ENCODE measurements at places on chromosomes 2 and 18.

DNA sequence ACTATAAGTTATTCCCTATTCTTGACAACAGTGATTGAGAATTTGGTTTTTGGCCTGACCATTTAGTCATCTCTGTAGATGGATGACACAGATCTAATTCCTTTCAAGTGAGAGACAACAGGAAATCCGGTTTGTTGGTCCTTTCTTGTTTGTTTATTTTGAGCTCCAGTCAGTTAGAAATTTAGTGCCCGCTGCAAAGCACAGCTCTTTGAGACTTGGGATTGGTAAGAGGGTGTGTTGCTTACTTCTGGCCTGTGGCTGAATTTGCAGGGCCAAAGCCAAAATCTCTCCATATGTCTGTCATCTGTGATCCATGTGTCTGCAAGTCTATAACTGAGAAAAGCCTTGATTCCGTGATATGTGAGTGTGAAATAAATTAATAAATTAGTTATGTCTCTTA is 74.3 kb downstream of the BIN1 start:
- no peak for DNase-seq

DNA sequence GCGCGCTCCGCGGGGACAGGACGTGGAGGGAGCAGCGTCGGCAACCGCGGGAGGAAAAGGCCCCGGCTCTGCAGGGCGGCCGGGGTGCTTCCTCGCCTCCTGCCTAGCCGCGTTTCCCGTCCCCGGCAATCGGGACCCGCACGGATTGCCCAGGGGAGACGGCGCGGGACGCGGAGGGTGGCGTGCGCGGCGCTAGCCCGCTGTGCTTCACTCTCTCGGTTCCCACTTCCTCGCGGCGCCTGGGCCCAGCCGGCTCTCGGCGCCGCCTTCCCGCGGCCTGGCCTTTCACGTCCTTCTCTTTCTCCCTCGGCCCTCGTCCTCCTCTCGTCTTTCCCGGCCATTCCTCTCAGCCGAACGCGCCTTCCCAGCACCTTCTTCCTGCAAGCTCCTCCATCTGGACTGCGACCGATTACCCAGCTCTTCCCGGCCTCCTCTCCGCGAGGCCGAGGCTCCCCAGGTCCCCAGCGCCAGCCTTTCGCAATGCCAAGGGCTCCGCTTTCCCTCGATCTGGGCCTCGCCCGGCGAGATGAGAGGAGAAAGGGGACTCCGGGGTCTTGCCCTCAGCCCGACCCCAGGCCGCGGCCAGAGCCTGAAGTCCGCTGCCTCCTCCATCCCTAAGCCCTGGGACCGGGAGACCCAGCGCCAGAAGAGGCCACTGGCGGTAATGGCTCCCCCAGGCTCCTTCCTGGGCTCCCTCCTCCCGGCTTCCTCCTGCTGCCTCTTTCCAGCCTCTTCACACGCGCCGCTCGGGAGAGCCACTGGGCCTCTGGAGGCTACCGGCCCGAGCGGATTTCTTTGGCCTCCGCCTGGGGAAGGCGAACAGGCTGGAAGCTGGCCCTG is 34.3 kb upstream of the ATP6V1B1 start:
- peak; percentile 88 for DNase-seq

DNA sequence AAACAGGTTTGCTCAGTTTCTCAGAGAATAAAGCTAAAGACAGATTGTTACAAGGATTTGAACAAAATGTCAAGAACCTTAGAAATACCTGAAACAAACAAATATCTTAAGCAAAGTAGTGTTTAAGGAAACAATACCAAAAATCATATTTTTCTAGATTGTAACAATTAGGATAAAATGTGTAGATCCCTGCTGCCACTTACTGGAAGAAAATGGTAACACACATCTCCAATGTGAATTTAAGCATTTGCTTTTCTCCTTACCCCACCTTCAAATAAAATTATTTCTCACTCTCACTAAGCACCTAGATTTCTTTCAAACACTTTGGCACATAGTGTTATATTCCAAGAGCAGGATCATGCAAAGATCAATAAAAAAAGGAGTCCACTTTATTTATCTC is 34.9 kb downstream of the SUCLG1 start:
- DNase-seq = peak; percentile 26

DNA sequence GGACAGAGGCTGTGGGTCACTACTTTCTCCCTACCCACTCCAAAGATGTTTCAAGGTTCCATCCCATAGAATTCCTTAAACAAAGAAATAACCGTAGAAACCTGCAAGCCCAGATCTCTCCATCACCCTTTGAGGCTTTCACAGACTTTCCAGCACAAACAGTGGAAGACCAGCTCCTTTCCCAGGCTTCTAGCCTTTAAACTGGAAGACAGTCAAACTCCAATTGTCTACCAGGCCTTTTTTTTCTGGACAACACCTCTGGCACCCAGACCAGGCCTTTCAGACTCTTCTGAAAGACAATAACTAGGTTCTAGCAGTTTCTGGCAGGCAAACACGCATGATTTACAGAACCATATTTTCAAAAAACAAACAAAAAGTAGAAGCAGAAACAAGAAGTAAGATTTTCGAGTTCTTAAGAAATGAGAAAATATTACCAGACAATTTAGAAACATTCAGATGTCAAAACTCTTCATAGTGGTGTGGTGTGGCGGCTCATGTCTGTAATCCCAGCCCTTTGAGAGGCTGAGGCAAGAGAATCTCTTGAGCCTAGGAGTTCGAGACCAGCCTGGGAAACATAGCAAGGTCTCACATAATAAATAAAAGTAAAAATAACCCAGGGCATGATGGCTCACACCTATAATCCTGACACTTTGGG is 106.8 kb upstream of the MSH2 start:
- no peak for DNase-seq

- no peak for DNase-seq
Observed at GRCh38 chr2:28375742-28376631, 16.7 kb upstream of the FOSL2 start.

GRCh38 chr2:98348066-98348561 is 1.9 kb downstream of the CNGA3 start:
- DNase-seq = peak; percentile 94

GRCh38 chr2:146898083-146898482 is 946.7 kb upstream of the ACVR2A start:
- no peak for DNase-seq
